ENCODE measurements at places on chromosomes 12 and 14.

GRCh38 chr14:65054471-65055085 lies 47.7 kb downstream of the MAX start:
- no peak for DNase-seq

GRCh38 chr14:64416348-64416932 lies 28.3 kb downstream of the MTHFD1 start:
- DNase-seq: no peak

DNA sequence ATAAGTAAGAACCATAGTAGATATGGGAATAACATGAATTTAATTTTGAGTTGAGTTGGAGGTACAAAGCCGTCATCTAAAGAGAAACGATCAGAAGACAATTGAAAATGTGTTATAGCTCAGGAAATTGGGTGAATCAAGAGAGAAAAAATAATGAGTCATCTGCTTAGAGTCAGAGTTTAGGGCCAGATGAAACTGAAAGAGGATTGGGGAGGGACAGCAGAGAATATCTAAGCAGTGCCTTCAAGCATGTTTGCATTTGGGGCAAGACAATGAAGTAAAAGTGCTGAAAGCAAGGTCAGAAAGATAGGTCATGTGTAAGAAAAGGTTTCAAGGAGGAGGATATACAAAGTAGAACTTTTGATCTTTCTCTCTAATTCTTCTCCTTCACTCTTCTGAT lies 49.4 kb downstream of the SLC15A5 start:
- no peak for DNase-seq

DNA sequence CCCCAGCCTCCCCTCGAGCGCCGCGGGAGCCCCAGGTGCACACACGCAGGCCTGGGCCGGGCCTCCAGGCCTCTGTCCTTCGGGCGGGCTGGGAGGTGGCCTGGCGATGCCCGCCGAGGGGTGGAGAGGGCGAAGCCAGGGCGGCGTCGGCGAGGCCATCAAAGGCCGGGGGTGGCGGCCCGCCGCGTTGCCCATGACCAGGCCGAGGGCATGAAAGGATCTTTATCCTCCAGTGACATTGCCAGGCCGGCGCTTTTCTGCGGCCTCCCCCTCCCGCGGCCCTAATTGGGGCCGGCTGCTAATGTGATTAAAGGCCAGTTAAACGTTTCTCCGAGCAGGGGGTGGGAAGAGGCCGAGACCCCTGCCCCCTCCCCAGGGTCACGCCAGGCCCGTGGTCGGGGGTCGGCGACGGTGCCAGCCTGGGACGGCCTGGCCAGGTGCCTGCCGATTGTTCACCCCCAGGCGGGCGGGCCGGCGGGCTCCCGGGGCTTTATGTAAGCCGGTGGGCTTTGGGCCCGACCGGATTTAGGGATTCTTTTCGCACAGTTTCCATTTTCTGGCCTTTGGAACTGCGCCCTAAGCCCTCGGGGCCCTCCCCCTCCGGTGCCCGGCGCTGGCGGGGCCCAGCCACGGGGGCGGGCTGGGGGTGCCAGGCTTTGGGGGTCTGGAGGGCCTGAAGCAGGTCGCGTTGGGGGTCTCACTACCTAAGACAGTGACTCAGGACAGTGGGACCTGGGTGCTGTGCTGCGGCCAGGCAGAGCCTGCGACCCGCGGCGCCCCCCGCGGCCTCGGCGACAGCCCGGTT lies 103.2 kb upstream of the DIO3 start:
- DNase-seq: no peak

DNA sequence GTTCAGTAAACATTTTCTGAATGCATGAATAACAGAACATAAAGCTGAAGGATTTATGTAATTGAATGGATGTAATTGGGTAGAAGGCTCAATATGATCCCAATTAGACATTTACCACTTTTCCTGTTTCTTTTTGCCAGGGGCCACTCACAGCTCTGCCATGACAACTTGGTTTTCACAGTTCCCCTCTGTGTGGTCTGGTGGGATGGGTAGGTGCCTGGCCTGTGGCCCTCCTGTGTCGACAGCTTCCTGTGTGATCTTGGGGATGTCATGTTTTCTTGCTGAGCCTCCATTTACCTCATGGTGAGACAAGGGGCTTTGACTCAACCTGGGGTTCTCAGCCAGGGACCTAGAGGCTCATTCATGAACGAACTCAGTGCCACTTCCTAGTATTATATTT lies 12.6 kb upstream of the SERPINA10 start:
- no peak for DNase-seq

GRCh38 chr12:120951-121350 lies 54.4 kb downstream of the IQSEC3 start:
- DNase-seq: no peak

GRCh38 chr12:123807670-123808069 lies 45.6 kb downstream of the DNAH10 start:
- DNase-seq: no peak

DNA sequence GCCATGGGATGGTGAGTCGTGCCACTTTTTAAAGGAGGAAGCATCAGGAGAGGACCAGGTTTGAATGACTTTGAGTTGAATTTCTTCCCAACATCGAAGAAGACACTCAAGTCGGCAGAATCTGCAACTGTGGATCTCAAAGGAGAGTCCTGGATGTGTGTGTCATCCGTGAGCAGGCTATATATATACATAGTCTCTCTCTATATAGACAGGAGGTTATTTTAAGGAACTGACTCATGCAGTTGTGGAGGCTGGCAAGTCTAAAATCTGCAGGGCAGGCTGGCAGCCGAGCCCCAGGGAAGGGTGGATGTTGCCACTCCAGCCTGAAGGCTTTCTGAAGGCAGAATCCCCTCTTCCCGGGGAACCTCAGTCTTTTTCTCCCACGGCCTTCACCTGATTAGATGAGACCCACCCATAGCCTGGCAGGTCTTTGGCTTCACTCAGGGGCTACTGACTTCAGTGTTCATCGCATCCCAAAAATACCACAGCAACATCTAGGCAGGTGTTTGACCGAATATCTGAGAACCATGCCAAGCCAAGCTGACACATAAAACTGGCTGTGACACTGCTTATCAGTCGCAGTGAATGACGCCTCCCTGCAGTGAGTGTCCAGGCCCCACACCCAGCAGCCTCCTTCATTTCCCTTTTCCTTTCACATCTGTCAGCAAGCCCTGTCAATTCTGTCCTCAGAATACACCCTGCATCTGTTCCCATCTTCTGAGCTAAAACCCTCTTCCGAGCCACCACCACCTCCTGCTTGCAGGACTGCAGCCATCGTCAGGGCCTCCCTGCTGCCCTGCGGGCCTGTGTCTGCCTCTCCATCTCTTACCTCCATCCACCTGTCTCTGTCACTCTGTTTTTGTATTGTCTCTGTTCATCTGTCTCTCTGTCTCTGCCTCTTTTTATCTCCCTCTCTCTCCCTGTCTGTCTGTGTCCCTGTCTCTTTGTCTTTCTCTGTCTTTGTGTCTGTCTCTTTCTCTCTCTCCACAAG lies 54.0 kb downstream of the ZNF664 start:
- peak; percentile 74 for DNase-seq

GRCh38 chr12:6228535-6229223 lies 28.5 kb downstream of the CD9 start:
- DNase-seq: no peak

DNA sequence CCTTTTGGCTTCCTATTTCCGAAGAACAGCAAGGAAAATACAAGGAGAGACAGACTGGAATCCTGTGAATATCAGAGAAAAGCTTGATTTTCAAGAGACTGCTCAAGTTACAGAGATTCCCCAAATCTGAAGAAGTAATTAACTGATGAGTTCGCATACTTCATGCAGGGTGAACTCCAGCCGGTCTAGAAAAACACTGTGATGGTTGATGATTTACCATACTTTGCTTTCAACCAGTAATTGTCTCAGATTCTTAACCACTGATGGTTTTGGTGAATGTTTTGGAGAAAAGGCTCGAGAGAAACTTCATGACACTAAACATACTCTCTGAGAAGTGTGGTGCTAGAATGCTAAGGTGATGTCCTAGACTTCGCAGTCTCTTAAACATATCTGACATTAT lies 4.4 kb upstream of the PLXNC1 start:
- DNase-seq: no peak

GRCh38 chr12:132415327-132416120 lies 74.4 kb upstream of the FBRSL1 start:
- no peak for DNase-seq

- DNase-seq: no peak
Measured at GRCh38 chr12:114045349-114045748, 79.2 kb upstream of the RBM19 start.

DNA sequence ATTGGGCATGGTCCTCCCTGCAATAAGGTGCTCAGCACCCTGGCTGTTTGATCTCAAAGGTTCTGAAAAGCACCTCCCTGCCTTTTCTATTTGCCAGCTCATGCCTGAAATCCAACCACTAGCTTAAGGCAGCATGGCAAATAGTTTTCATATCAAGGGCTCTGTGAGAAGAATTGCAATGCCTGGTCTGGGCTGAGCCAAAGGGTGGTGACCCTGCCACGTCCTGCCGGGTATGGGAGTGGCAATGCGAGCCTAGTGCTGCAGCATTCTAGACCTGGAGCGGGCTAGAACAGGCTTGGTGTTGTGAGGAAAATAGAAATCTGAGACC lies 2.3 kb upstream of the SCNN1A start:
- peak; percentile 42 for DNase-seq

- DNase-seq: peak; percentile 82
Measured at GRCh38 chr14:68598621-68599447, 194.0 kb downstream of the ZFP36L1 start.

GRCh38 chr14:68342216-68342763 lies 450.6 kb downstream of the ZFP36L1 start:
- no peak for DNase-seq

- DNase-seq: no peak
Measured at GRCh38 chr14:99649219-99649618, 4.3 kb downstream of the HHIPL1 start.

DNA sequence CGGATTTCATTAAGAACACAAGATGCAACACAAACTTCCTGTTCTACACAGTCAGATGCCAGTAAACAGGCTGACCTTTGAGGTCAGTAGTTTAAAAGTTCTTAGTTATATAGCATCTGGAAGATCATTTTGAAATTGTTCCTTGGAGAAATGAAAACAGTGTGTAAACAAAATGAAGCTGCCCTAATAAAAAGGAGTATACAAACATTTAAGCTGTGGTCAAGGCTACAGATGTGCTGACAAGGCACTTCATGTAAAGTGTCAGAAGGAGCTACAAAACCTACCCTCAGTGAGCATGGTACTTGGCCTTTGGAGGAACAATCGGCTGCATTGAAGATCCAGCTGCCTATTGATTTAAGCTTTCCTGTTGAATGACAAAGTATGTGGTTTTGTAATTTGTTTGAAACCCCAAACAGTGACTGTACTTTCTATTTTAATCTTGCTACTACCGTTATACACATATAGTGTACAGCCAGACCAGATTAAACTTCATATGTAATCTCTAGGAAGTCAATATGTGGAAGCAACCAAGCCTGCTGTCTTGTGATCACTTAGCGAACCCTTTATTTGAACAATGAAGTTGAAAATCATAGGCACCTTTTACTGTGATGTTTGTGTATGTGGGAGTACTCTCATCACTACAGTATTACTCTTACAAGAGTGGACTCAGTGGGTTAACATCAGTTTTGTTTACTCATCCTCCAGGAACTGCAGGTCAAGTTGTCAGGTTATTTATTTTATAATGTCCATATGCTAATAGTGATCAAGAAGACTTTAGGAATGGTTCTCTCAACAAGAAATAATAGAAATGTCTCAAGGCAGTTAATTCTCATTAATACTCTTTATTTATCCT lies 13.5 kb downstream of the PTGER2 start:
- DNase-seq: no peak

GRCh38 chr14:75497191-75497590 lies 25.1 kb upstream of the BATF start:
- no peak for DNase-seq

- no peak for DNase-seq
Measured at GRCh38 chr12:57720606-57721595, 17.6 kb downstream of the AGAP2 start.

GRCh38 chr14:66378712-66379505 lies 107.3 kb upstream of the CCDC196 start:
- no peak for DNase-seq

DNA sequence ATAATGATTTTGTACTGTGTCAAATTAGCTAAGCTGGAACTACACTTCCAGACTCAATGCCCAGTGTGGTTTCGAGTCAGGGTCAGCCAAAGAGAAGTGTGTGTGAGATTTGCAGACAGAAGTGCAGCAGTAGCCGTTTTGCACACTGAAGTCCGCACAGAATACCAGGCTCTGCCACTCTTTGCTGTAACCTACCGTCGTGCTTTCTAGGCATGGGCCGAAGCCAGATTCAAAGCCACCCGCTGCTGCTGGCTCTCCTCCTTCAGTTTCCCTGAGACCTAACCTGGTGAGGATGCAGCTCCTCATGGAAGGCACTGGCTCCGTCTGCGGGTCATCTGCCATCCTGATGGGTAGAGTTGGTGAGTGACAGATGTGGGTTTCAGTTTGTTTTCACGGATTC lies 48.8 kb downstream of the LRTM2 start:
- DNase-seq: no peak

DNA sequence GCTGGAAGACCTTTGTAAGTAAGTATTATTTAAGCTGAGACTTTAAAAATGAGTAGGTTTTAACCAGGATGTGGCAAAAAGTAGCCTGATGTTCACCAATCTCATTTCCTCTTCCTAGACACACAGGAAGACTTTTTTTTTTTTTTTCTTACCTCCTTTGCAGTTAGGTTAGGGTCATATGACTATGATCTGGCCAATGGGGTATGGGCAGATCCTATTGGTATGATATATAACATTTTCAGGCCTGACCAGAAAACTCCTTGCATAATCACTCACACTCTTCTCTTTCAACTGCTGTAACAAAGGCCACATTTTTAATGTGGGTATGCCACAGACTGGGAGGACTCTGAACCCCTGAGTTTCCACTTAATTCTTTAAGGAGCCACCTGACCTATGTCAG lies 2.7 kb upstream of the RPS6KA5 start:
- no peak for DNase-seq

DNA sequence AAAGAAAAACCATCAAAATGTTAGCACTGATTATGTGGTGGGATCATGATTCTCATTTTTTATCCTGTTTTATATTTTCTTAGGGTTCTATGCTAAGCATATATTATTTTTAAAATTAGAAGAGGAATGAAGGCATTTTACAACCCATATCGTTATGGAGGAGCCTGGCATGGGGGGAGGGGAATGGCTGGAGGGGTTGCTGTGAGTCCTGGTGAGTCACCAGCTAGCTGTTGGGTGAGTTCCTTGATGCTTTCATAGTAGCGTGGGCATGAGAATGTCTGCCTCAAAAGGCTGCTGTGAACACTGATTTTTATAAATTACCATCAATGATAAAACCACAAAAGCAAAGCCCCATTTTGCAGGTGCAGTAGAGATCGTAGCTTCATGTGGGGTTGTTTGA lies 46.9 kb downstream of the C14orf132 start:
- peak; percentile 72 for DNase-seq

DNA sequence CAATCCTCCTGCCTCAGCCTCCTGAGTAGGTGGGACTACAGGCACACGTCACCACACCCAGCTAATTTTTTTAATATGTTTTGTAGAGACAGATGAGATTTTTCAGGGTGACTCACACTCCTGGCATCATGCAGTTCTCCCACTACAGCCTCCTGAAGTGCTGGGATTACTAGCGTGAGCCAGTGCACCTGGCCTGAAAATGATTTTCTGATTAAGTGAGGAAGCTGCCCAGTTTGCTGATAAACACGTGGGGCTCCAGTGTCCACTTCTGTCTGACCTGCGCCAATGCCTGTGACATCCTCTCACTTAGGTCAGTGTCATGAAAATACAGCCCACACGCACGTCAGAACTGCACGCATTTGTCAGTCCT lies 37.0 kb upstream of the SFSWAP start:
- DNase-seq: no peak

- peak; percentile 25 for DNase-seq
Measured at GRCh38 chr14:31380106-31380505, 40.2 kb downstream of the HEATR5A start.

- DNase-seq: no peak
Measured at GRCh38 chr12:117466677-117467362, 105.4 kb upstream of the NOS1 start.

- DNase-seq: peak; percentile 18
Measured at GRCh38 chr12:119589097-119589496, 4.5 kb upstream of the TMEM233 start.
